NCI-H2081 treated with DMSO at 0.1 percent for 48 hours (cell line): ENCODE measurements at places on chromosomes 11 and 22.

- DNase-seq, result no peak
Measured at GRCh38 chr11:58134151-58134550, 8.8 kb upstream of the OR9I1 start.

DNA sequence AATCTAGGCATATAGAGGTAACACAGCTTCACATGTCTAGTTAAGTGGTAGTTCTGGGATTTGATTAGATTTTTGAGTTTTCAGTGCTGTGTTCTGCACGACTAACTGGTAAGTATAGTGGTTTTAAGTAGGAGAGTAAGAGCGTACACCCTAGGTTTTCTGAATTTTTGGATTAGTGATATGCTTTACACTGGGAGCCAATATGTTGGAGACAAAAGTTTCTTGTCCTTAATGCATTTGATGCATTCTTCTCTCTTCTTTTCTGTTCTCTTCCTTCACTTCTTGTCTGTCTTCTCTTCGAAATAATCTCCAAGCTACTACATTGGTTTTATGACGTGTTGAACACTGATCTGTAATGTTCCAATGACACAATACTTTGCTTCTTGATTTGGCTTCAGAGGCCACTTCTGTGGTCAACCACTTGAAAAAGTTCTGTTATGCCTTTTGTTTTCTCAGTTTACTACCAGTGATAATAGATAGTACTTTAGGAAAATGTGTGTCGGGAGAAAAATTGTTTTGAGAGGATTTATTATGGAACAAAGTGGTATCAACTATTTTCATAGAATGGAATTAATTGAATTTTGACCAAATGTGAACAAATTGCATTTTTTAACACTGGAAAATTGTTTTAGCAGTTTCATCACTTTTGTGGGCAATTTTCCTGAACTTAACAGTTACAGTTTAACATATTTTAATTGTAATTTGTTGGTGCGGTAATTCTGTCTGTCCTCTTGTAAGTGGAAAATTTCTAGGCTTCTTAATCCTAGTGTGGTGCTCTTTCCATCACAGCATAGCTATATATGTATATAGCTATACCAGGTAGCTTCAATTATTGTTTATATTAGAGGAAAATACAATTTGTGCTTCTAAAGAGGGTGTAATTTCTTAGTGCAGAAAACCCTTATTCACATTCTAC lies 2.6 kb downstream of the PDE3B start:
- DNase-seq, result no peak

DNA sequence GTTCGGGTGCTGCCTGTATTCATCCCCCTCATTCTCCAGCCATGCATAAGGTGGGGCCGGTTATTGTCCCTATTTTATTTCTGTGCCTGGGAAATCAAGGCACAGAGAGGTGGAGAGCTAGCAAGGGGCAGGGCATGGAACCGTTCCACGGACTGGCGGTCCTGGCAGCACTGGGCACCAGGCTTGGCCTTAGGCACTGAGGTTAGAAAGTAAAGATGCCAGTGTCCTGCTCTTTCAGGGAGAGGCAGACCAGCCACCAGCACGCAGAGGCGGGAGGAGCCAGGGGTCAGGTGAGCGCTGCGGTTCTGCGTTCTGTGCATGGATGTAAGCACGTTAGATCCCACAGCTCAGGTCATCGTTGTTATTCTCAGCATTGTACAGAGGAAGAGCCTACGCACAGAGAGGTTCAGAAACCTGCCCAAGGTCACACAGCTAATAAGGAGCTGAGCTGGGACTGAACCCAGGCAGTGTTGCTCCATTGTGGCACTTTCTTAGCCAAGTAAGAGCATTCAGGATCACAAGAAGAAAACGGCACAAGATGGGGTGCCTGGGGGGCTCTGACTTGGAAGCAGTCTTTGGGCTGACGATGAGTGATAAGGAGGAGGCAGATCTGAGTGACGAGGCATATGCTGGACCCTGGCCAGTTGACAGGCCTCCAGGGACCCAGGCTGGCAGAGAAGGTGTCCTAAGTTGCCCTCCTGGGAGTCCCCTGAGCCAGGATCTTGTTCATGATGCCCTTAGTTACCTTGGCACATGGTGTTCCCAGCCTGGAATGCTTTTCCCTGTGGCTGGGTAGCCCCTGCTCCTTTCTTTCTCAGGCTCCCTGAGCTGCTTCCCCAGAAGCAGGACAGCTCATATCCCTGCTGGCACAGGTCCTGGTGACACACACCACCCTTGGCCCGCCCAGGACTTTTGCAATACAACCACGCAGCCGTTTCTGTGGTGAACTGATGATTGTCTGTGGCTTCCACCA lies 41.1 kb downstream of the OSBPL5 start:
- DNase-seq, result no peak

GRCh38 chr22:31239771-31240370 lies 27.8 kb downstream of the LIMK2 start:
- no peak for DNase-seq

GRCh38 chr11:67032830-67033551 lies 10.1 kb downstream of the SYT12 start:
- no peak for DNase-seq

DNA sequence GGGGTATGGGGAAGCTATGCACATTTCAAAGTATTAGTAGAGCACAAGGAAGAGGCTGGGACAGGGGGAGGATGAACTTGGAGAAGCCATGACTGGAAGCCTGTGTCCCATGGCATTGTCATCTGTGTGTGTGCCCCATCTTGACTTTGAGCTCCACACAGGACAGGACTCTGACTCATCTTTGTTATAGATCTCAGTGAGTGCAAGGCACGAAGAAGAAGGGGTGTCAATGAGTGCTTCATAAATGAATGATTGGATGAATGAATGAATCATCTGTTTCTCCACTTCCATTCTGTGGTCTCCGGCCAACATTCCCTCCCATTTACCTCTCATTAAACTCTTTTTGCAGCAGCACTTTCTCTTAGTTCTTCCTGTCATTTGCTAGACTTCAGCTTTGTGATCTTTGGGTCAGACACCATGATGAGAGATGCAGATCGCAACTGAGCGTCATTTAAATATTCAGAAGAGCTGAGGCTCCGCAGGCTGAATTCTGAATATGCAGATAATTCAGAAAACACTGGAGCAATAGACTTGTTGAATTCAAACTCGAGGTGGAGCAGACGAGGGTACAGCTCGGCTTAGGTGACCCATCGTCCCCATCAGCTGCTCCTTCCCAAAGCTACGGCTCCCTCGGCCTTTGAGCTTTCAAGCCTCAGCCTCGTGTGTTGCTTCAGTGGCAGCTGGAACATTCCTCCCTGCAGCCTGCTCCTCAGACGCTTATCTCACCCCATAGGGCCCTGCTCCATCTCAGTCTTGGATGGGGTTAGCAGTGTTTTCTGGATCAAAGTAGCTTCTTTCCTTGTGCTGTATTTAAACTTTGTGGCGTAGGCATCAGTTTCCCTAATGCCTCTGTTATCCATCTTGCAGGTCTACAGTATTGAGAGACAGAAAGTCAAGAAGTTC lies 30.8 kb downstream of the APOL3 start:
- DNase-seq, result no peak

DNA sequence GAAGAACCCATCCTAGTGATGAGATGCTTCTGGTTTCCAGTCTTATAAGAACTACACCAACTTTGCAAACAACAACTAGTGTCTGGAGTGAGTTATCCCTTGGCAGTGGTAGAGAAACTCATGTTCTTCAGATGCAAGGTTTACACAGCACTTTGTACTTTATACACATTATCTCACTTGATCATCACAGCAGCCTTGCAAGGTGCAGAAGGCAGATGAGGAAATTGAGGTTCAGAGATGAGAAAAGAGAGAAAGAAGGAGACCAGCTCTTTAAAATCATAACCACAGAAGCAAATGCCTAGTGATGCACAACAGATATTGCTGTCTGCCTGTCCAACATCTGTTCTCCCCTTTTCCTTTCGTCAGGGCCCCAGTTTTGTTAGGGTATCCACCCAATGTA lies 16.7 kb upstream of the CD44 start:
- DNase-seq, result no peak

DNA sequence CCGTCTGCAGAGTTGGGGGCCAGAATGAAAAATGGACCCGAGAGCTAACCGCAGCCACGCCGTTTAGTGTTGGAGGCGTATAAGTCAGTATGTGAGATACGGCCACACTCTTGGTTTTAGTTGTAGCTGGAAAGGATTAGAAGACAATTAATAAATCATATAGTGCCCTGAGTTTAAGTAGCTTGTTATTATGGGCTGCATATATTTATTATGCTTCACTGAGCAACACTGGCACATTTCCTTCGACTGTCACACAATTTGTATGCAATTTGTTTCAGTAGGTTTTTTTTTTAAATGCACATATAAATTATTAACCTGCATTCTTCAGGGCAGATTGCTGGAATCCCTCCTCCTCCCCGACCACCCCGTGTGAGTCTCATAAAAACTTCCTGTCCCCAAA lies 56.9 kb downstream of the PKNOX2 start:
- no peak for DNase-seq

GRCh38 chr22:46178755-46179505 lies 28.6 kb downstream of the PPARA start:
- no peak for DNase-seq

DNA sequence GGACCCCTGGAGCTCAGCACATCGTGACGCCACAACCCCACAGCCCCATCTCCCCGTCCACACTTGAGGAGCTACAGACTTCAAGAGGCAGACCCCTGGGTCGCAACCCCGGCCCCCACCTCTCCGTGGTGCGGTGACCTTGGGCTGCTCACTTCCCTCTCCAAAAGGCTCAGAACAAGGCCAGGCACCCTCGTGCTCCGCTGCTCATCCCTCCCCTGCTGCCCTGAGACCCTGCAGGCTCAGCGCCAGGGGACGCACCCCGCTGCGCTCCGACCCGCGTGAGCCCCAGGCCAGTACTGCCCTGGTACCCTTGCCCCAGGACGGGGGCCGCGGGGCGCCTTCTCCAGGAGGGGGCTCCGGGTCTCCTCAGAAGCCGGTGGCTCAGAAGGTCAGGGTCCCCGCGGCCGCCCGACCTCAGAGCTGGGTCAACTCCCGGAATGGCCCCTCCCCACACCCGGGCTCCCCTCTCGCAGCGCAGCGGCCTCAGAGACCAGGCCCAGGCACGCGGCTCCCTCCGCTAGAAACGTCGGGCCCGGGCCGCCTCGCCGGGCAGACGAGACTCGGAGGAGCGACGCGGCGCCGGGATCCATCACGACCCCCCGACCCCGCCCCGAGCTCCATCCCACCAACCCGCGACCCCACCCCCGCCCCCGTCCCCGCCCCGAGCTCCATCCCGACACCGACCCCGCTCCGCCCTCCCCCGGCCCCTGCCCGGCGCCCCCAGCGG lies 563 bp downstream of the GATD1 start:
- DNase-seq, result no peak

DNA sequence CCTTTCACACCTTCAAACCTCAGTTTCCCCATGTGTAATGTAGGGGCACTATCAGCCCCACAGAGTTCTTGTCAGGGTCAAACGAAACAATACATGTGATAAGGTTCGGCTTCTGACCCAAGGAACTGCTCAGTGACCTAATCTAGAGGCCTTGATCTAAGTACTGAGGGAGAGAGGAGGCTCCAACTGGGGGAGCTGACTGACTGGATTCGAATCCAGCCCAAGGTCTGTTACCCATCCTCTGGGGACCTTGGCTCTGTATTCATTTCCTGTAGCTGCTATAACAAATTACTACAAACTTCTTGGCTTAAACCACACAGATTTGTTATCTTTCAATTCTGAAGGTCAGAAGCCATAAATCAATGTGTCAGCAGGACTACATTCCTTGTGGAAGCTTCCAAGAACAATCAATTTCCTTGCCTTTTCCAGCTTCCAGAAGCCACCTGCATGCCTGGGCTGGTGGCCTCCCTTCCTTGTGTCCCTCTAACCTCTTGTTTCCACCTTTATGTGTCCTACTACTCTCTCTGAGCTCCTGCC lies 10.7 kb upstream of the ANAPC15 start:
- DNase-seq, result no peak

DNA sequence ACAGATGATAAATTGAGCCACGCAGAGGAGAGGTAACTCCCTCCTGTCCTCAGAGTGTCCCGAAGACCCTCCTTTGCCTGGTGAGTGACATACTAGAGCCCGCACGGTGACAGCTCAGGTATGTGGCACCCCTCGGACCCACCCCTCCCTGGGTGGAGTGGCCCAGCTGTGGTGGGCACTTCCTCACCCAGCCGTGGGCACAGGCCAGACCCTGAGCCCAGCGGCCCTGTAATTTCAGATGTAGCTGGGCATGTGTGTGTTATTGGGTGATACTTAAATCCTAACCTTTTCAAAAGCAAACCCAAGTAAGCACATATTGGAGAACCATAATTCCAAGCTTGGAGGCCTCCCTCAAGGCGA lies 93.2 kb downstream of the WNT7B start:
- DNase-seq, result no peak

DNA sequence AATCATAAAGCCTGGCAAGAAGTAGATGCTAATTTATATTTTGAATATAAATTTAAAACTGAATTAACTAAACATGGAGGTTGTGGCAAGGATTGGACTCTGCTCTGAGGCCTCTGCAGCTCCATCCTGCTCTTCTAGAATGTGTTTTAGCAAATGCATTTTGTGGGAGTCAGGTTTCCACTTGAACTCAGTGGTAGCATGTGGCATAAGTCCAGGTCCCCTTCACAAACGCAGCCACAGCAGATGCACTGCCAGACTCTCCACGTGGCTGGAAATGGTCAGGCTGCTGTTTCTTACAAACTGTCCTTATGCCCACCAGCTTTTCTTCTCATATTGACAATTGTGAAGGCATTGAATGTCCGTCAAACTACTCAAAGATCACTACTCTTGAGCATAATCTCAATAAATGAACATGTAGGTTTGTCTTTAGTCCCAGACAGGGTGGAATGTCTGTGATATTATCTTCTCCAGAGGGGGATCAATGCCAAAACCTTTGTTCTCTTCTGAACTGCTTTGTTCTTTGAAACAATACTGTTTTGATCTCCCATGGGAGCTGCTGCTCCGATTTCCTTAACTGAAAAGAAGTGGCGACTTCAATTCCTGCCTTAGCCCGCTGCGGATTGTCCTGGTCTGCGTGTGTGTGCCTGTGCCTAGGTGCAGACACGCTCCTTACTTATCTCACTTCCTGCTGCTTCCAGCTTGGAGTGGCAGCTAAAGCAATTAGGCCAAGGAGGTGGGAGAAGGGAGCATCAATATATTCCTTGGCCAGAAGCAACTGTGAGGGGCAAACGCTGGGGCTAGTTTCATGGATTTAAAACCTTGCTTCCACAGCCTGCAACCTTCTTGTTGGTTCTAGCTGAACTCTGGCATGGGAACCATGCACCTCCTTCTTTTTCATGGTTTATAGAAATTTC lies 24.2 kb downstream of the EIF4G2 start:
- DNase-seq, result no peak

DNA sequence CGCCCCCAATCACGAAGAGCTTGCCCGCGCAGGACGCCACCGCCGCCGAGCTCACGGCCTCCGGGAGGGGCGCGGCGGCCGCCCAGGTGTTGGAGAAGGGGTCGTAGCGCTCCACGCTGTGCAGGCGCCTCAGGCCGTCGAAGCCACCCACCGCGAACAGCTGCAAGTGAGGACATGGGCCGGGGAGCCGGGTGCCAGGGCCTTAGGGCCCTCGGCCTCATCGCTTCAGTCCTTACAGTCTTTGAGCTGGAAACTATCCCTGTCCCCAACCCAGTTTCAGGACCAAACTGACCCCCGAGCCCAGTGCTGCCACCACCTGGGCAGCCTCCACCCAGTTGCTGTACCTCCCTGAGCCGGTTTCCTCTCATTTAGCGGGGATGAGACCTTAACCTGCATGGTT lies 7.6 kb downstream of the KLHL35 start:
- no peak for DNase-seq
